NCI-H1694 (cell line): ENCODE measurements at places on chromosomes 4 and X.

DNA sequence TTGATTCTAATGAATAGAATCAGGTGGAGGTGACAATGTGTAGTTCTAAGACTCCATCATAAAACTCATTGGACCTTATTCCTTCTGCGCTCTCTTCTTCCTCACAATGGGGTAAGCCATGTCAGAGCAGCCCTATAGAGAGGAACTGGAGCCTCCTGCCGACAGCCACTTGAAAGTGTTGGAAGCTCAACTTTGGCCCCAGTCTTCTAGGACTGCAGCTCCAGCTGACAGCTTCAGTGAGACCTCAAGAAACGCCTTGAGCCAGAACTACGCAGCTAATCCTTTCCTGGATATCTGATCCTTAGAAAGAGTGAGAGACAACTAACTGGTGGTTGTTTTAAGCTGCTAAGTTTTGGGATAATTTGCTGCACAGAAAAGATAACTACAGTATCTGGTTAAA lies 22.1 kb upstream of the ADH7 start:
- DNase-seq, result no peak

- DNase-seq, result no peak
Measured at GRCh38 chr4:172412851-172413580, 599.8 kb downstream of the GALNTL6 start.

- DNase-seq, result no peak
Measured at GRCh38 chr4:73902038-73902637, 32.9 kb downstream of the CXCL1 start.

GRCh38 chr4:122833999-122834398 lies 7.4 kb downstream of the FGF2 start:
- no peak for DNase-seq

GRCh38 chrX:17968367-17968766 lies 107.3 kb upstream of the RAI2 start:
- no peak for DNase-seq

- DNase-seq, result no peak
Measured at GRCh38 chr4:119068529-119068962, 67.1 kb upstream of the MYOZ2 start.
